Fibroblast of the conjunctiva (primary cell): ENCODE measurements at places on chromosomes 3 and 15.

DNA sequence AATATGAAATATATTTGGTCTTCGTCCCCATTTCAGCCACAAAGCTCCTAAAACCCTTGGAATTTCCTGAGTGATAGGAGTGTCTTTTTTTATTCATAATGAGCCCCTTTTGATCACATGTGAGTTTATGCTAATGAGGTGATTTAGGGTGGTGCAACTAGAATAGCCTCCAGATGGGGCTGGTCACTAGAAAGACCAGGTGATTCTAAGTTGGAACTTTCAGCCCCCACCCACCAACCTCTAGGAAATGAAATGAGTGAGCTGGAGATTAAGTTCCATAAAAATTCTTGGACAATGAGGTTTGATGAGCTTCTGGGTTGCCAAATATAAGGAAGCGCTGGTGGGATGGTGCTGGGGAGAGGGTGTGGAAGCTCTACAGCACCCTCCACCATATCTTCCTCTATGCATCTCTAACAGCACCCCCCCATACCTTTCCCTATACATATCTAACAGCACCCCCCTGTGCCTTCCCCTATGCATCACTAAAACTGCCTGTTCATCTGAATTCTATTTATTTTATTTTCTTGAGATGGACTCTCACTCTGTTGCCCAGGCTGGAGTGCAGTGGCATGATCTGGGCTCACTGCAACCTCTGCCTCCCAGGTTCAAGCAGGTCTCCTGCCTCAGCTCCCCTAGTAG, 2.1 kb upstream of the SMCO1 start:
- no peak for DNase-seq

DNA sequence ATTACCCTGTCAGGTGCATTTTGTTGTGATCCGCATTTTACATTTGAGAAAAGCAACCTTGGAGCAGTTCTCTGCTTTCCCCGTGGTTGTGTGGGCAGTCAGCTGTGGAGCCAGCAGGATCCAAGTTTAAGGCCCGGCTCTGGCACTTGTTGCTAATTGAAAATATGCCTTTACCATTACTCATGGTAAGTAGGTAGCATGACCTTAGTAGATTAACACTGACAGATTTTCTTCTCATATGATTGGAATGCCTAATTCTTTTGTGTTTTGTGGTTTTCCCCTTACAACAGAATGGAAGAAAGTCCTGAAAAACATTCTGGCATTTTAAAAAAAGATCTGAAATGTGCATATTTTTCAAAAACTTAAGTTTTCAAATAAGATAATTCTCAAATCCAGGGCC, 246.5 kb upstream of the LRRN1 start:
- DNase-seq, result no peak

GRCh38 chr15:75823860-75824613, 19.2 kb upstream of the UBE2Q2 start:
- no peak for DNase-seq

- DNase-seq, result no peak
Observed at GRCh38 chr3:195522254-195523023, 20.7 kb downstream of the PPP1R2 start.

DNA sequence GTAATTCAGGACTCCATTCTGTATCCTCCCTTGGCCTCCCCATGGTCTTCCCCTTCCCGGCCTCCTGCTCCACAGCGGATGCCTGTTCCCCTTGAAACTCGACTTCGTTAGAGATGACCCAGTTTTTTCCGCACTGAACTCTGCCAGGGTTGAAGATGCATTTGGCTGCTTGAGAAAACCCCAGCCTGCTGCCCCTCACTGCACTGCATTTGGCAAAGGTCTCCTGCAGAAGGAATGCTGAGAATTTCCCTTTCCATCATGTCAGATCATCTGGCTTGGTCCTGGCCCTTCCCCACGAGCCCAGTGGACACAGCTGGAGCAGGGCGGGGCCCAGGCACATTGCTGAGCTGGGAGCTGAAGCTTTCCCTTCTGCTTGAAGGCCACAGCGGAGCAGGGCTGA, 37.6 kb upstream of the RGMA start:
- no peak for DNase-seq

DNA sequence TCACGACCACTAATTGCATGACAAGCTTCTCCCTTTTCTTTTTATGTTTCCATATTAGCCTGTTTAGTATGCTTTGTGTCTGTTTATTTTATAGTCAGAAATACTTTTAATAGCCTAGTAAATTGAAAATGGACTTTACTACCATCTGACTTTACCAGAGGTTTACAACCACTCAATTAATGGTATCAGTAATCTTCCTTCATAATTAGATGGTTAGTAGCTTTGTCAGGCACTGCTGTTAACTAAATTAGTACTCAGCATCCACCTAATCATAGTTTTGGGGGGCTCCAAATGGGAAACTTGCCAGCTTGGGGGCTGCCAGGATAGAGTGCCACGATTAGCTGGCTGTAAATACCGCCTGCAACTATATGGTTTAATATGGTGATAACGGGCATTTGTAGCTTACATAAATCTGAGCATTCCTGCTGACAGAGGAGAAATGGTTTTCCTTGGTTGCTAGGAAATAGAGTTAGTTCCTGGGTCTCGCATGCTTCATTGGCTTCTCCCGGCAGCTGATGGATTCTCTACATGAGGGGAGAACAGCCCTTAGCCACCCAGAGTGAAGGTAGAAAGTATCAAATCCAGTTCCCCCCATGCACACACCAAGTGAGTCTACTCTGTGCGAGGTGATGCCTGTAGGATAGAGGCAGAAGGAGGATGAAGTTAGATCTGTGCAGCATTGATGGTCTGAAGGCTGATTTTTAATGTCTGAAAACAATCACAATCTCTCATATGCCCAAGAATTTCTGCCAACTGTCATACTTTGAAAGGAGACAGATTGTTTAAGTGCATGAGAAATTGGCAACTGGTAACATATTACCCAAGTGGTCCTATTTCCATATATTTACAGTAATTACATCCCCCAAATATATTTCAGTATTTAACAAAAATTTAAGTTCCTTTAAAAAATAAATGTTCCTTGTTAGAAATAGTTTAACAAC, 326.6 kb upstream of the PROK2 start:
- no peak for DNase-seq

GRCh38 chr3:14852717-14853116, 34.0 kb downstream of the FGD5 start:
- DNase-seq, result no peak

- no peak for DNase-seq
Observed at GRCh38 chr3:146177072-146177471, 16.1 kb upstream of the PLOD2 start.

DNA sequence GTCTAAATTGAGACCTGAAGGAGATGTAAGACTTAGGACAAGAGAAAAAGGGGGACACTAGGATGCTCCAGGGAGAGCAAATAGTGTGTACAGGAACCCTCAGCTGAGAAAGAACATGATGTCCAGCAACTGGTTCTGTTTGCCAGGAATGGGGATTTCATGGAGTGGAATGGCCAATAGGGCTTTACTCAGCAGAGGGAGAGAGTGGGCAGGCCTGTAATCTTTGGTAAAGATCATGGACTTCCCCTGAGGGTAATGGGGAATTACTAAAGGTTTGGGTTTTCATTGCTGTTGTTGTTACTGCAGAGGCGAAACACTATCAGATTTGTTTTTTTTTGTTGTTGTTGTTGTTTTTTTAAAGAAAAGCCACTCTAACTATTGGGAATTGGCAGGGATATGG, 99.0 kb downstream of the SCN11A start:
- DNase-seq, result no peak

GRCh38 chr3:32901005-32901932, 50.2 kb upstream of the CCR4 start:
- DNase-seq, result no peak

DNA sequence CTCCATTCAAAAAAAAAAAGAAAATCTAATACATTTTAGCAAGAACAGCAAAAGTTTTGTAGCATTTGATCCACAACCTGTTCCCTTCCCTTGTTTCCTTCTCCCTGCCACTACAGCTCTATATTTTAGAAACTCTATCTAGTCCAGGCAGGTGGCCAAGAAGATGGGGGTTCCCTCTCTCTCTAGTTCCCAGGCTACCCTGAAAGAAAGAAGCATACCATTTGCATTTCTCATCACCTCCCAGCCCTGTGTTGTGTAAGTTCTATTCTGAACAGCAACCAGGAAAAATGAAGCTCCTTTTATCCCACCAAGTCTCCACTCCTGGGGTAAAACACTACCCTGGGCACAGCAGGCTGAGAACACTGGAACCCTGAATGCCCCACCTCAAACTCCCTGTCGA, 100.0 kb downstream of the PCCB start:
- peak; percentile 79 for DNase-seq

GRCh38 chr3:142837526-142837925, 51.4 kb downstream of the PCOLCE2 start:
- DNase-seq, result no peak

DNA sequence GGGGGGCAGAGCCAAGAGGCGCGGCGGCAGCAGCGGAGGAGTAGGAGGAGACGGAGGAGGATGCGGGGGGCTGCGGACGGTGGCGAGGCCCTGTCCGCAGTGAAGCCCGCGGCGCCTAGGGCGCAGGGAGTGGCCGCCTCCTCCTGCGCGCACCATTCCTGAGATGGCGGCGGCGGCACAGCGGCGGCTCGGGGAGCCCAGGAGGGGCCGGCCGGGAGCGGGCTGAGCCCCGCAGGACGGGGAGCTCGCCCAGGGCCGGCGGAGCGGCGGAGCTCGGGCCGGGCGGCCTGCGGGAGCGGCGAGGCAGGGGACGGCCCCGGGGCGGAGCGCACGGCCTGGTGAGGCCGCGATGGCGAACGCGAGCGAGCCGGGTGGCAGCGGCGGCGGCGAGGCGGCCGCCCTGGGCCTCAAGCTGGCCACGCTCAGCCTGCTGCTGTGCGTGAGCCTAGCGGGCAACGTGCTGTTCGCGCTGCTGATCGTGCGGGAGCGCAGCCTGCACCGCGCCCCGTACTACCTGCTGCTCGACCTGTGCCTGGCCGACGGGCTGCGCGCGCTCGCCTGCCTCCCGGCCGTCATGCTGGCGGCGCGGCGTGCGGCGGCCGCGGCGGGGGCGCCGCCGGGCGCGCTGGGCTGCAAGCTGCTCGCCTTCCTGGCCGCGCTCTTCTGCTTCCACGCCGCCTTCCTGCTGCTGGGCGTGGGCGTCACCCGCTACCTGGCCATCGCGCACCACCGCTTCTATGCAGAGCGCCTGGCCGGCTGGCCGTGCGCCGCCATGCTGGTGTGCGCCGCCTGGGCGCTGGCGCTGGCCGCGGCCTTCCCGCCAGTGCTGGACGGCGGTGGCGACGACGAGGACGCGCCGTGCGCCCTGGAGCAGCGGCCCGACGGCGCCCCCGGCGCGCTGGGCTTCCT, at the start of gene GPR27:
Gene GPR27 (plus strand): TSS at position 155 of the 909 bp plus-strand sequence. CDS start 195 bp downstream, at position 350.
- no peak for DNase-seq

DNA sequence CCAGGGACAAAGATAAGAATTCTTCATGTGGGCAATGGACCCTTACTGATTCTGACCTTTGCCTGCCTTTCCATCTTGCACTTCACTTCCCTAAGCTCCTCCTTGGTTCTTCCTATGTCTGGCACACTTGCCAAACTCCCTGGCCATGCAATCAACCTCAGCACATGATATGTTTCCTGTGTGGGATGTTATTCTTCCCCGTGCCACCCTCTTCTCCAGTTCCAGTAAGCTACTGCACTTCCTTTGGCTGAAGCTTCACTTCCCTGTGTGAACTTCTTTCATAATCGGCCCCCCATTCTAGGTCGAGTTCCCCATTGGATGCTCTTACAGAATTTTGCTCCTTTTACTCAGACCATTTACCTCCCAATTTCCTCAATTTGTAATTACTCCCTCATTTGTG, 10.7 kb upstream of the TASOR start:
- no peak for DNase-seq

- DNase-seq, result no peak
Observed at GRCh38 chr15:23420806-23421575, 26.1 kb downstream of the GOLGA6L2 start.

DNA sequence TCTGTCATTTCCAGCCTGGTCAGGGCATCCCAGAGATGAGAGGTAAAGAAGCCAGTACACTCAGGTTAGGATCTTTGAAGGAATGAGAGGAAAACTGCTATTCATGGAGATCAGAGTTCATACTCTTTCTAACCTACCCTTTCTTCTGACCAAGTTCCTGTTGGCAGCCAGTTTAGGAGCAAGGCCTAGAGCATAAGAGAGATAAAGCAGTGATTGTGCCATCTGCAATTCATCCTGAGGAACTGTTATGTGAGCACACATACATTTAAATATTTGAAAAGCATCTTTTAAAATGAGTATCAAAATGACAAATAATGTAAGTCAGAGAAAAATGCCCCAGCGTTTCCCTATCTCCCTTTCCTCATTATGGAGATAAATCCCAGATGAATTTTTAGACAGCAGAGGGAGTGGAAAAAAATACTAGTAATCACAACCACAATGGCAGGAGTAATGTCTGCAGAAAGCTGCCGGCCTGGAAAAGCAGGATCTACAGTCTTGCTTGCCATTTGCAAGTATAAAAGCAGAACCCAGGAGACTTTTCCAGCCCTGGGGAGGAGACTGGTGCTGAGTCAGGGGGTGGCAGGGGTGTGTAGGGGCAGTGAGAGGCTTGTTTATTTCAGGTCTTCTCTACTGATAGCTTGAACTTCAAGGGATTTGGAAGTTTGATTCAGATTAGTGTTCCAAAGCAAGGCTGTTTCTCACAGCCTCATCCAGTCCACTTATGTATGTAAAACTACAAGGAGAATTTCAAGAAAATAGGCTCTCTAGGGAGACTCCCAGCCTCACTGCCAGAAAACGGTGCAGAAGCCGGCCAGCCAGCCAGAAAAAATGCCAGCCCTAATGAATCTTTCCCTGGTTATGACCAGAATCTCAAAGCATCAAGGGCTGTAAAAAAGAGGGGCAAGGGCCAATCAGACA, 1052.4 kb downstream of the TUSC7 start:
- DNase-seq, result no peak

DNA sequence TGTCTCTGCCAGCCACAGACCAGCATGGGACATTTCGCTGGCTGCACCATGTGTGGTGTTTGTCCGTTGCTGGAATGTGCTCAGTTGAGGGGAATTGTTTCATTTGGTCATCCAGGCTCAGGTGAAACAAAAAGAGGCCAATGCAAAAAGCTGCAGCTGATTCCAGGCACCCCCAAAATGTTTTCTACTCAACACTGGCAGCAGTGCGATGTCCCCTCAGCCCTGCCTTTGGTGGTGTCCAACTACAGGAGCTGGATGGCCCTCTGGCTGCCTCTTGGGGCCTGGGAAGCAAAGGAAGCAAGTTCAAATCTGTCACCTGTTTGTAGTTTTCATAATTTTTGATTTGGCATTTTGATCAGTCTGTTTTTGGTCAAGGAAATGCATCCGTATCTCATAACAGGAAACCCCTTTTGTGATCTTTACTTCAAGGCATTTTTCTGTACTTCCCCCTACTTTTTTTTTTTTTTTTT, 141.8 kb downstream of the EEFSEC start:
- no peak for DNase-seq

- DNase-seq, result no peak
Observed at GRCh38 chr3:122674339-122674738, 6.3 kb upstream of the PARP14 start.

GRCh38 chr3:159586571-159587202, 401.9 kb upstream of the IL12A start:
- peak; percentile 3 for DNase-seq

DNA sequence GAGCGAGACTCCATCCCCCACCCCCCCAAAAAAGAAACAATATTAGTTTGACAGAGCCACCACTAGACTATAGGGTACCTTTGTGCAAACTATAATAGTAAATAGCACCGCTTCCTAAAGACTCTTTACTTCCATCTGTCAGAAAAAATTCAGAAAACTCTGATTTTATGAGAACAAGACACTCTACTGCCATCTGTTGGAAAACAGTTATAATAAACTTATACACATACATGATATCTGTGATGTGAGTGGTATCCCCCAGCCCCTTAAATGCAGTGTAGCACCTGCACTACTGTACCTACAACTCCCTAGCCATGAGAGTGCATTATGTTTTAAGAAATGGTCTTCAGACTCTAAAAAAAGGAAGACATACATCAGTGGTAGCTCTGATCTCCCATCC, 47.1 kb upstream of the CTDSPL start:
- no peak for DNase-seq

GRCh38 chr3:150666167-150666566, 37.6 kb downstream of the ERICH6 start:
- no peak for DNase-seq
